ENCODE measurements at places on chromosomes 5 and 9.

GRCh38 chr9:8489835-8490234 is 690.3 kb upstream of the DMAC1 start:
- no peak for DNase-seq

DNA sequence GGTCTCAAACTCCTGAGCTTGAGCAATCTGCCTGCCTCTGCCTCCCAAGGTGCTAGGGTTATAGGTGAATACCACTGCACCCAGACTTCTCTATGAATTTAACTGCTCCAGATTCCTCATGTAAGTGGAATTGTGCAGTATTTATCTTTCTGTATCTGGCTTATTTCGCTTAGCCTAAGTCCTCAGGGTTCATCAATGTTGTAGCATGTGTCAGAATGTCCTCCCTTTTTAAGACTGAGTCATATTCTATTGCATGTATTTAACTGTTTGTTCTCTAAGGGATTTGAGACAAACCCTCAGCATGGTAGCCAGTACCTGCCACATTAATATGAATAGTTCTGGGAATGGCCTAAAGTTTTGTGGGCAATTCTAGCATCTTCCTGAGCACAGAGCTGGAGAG is 53.9 kb upstream of the TUT7 start:
- DNase-seq, result no peak

- DNase-seq, result no peak
Observed at GRCh38 chr5:121693864-121694263, 157.8 kb upstream of the FTMT start.

GRCh38 chr5:31783731-31784130 is 144.8 kb downstream of the PDZD2 start:
- no peak for DNase-seq

DNA sequence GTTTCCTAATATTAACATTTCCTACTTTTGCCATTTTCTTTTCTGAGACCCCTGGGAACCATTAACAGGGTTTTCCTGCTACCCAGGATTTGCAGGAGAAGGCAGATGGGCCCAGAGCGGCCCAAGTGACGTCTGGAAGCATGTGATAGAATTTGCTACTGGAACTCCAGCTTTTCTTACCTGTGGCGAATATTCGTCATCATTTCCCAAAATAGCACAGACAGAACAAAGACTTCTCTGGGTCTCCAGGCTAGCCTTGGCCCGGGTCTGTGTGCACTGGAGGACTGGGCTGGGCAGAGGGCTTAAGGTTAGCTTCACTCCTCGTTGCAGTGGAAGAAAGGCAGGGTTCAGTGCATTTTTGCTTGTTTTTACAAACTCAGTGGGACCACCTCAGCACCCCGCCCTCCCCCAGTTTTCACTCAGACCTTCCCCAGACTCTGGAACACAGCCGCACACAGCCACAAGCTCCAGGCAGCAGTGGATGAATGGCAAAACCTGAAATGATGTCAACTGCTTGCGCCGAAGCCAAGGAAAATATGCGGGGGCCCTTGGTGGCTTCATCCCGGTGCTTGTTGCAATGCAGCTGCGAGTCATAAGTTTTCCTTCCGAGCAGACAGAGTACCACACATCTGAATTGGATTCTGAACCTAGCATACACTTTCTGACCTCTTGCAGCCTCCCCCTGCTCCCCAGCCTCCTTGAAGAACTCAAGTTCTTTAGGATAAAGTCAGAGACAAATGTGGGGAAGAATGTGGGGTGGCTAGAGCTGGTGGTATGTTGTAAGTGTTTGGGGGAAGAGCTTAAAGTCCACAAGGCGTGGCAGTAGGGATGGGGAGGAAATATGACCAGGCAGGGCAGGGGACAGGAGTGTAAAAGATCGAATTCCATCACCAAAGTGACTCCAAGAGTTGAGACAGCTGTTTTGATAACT is 586.0 kb downstream of the CCDC171 start:
- no peak for DNase-seq

GRCh38 chr9:120676767-120677402 is 37.4 kb downstream of the MEGF9 start:
- DNase-seq, result no peak

GRCh38 chr5:104551628-104552027 is 989.0 kb upstream of the NUDT12 start:
- DNase-seq, result no peak

DNA sequence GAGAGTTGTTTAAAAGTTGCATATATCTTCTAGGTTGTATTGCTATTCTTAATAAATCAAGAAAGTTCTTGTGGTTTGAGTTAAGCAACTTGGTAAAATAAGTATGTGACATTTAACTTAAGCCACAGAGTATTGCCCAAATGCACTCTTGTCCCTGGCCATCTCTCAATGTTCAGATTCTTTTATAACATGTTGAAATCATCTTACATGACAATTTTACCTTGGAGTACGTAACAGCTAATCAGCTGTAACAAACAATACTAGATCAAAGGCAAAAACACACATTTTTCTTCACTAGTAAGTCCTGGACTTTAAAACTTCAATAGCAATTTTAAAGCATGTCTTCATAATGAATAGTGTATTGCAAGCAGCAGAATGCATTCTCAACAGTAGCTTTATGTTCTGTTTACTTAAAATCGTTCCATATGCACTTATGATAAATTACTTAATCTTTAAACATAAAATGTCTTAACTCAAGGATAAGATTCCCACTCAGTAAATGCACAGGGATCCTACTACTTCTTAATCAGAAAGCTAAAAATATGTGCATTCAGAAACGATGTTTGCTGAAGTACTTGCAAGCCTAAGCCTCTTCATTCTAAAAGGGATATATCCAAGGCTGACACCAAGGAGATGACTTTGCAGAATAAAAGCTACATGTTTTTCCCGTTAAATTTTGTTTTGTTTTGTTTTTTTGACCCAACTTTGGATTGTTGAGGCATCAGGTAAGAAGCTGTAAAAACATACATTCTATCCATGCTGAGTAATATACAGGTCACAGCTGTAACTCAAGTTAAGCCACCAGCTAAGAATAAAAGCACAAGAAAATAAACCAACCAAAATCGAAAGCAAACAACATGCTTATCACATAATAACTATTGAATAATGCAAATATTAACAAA is 86.1 kb upstream of the NFIB start:
- no peak for DNase-seq

DNA sequence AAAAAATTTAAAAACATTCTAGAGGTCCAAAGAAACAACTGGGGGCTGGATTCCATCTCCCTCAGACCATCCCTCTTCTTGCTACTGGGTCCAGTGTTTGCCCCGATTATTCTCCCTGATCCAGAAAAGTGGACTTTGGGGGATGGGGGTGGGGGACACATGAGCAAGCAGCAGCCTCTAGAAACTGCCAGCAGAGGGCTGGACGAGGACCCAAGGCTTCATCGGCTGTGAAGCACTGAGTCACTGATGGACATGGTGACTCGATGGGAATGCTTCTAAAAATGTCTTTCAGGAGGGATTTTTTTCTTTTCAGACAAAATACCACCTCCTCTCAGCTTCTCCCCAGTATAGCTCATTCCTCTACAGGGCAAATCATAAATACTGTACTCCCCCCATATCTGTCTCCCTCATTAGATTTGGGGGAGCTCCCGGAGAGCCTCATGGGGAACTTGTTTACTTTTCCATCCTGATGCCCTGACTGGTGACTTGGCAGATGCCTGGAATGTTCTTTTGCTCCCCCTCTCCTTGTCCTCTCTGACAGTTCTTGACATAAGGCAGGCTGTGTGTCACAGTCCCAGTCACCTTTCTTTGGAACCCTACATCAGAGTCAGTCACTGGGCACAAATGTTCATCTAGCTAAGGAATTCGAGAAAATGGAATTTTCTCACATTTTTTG is 67.2 kb upstream of the STC2 start:
- DNase-seq, result no peak

GRCh38 chr9:123922431-123922830 is 7.5 kb downstream of the DENND1A start:
- DNase-seq, result no peak

- DNase-seq, result no peak
Observed at GRCh38 chr5:14171621-14172020, 28.5 kb downstream of the TRIO start.

DNA sequence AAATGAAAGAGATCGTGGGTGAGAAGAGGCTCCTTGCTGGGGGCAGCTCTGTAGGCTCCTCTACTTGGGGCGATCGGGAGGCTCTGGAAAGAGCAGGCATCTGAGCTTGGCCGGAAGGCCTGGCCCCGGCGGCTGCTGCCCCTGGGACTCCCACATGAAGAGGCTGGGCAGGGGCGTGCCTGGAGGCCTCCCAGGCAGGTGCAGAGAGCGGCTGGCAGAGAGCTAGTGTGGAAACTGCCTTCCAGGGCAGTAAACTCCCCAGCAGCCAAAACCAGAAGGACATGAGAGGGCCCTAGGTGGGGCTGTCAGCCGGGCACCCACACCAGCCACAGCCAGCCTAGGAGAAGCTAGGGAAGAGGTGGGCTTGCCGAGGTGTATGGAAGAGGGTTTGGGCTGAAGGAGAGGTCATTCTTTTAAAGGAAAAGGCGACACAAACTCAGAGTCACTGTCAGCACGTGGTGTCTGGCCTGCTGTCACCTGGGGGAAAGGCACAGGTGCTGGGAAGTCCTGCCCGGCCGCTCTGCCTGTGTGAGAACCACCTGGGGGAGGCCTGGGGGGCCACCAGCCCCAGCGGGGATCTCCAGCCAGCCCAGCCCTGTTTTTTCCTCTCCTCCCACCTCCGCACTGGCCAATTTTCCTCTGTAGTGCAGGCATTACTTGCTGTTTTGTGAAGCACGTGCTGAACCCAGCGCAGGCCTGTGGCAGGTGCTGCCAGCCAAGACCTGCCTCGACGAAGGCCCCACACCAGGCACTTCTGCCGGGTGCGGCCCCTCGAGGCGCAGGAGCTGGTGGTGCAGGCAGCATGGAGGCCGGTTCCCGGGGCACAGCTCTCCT is 44.8 kb upstream of the EGFL7 start:
- no peak for DNase-seq

DNA sequence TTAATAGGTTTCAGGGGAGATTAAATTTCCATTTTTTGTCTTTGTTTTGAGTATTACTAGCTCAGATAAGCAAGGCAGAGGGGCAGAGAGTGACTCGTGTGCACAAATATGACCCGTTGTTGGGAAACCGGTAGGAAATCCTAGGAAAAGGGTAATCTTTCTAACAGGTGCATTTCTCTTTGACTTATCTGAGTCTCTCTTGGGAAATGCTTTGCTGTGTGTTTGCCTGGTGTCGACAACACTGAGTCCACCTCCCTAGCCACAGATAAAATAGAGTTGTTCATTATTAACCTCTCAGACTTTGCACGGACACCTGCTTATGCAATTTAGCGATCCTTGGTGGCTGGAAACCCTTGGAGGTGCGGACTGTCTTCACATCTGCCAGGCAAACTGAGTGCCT is 164.2 kb downstream of the FGF1 start:
- DNase-seq, result no peak
